ENCODE measurements at places on chromosomes 16 and 17. TPM values are rescaled to one million over a fixed set of nuclear protein-coding genes. Genes with fewer than 3 reads are reported as not detected.

The DNASE1L2 gene
- total RNA-seq = 0.18 TPM

The PDP2 gene
- 12.5 TPM for total RNA-seq

DNA sequence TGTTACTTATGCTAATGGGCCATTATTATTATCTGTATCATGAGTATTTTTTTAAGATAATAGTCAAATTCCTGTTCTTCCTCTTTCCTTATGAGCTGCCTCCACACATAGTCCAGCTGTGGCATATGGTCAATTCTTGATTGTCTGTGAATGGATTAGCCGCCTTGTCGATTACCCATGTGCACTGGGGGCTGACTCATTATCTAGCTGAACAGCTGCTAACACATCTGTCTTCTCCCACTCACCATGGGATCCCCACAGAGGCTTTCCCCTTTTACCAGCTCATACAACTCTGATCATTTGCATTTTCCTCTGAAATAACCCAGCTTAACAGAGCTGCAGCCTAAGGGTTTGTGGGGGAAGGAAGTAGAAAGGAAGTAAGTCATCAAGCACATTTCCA is 915.0 kb downstream of the CDH11 start:
- peak; percentile 12 for DNase-seq

- peak; percentile 47 for DNase-seq
Observed at GRCh38 chr17:28744972-28745785, 1.4 kb downstream of the TRAF4 start.

GRCh38 chr16:5328546-5328945 is 231.0 kb upstream of the EEF2KMT start:
- no peak for DNase-seq

The ARHGDIG gene
- 0.36 TPM for total RNA-seq

DNA sequence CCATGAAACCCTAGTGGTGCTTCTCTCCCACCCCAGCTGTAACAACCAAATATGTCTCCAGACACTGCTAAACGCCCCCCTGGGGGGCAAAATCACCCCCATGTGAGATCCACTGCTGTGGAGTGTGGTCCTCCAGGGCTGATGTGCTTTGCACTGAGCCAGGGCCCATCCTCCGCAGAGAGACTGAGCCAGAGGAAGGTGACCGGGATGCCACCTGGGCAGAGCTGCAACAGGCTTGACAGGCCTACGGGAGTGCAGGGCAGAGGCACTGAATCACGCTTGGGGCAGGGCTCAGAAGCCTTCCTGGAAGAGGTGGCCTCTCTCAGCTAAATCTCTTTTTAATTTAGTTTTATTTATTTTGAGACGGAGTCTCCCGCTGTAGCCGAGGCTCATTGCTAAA is 4.4 kb downstream of the GJD3 start:
- no peak for DNase-seq

GRCh38 chr17:42050393-42051012 is at the start of gene C17orf113:
Gene C17orf113, minus strand, starts transcription at chr17:42050601. Its CDS starts 7,225 bp downstream, at chr17:42043376.
- DNase-seq = no peak

The SLC52A1 gene
- total RNA-seq = not detected

The GEMIN4 gene
- 16.5 TPM for total RNA-seq

DNA sequence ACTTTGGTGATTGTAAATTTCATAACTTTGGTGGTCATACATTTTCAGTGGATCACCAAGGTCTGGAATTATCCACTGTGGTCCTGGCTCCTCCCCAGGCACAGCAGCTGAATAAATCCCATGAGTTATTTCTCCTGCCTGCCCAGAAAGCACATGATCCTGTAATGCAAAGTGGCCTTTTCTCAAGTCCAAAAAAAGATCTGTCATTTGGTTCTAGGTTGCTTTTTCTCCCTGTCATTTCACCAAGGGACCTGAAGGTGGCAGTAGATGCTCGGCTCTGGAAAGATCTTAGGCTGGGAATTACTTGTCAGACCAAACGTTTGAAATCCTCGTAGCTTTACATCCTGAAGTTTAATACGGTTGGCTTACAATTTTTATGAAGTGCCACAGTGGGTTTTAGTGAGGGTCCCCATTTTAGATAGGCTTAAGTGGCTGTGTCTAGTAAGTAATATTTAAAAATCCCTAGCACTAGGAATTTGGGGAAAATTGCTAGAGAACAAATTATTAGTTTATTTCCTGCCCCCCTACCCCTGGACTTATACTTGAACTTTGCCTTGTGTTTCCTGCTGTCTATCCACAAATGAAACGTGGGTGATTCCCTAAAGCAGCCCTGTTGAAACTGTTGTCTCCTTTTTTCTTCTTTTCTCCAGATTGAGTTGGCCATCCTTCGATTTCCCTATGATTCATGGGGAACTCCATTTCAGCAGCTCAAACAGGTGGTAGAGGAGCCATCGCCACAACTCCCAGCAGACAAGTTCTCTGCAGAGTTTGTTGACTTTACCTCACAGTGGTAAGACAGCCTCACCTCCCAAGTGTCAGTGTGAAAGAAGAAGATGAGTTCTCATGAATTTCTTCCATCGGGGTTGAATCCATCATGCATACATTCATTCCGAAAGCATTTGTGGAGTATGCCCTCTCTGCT is 111.7 kb downstream of the MAP2K6 start:
- peak; percentile 71 for DNase-seq

The TP53TG3D gene
- total RNA-seq = not detected

- DNase-seq = no peak
Observed at GRCh38 chr16:10981697-10982216, 37.4 kb downstream of the CLEC16A start.

DNA sequence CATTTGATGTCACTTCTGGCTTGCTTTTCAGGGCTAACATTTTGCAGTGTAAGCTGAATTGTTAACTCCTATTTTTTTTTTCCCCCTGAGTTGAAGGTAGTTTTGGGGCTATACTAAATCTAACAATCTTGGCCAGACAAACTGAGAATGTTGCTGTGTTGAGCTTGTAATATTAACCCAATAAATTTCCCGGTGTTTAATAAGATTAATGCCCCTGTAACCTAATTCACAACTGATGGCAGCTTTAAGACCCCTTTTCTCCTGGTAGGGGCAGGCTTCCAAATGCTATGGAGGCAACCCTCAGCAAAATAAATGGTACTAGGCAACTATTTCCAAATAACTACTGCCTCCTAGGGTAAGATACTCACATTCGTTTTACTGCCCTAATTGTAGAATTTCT is 549.6 kb upstream of the KIF2B start:
- no peak for DNase-seq

DNA sequence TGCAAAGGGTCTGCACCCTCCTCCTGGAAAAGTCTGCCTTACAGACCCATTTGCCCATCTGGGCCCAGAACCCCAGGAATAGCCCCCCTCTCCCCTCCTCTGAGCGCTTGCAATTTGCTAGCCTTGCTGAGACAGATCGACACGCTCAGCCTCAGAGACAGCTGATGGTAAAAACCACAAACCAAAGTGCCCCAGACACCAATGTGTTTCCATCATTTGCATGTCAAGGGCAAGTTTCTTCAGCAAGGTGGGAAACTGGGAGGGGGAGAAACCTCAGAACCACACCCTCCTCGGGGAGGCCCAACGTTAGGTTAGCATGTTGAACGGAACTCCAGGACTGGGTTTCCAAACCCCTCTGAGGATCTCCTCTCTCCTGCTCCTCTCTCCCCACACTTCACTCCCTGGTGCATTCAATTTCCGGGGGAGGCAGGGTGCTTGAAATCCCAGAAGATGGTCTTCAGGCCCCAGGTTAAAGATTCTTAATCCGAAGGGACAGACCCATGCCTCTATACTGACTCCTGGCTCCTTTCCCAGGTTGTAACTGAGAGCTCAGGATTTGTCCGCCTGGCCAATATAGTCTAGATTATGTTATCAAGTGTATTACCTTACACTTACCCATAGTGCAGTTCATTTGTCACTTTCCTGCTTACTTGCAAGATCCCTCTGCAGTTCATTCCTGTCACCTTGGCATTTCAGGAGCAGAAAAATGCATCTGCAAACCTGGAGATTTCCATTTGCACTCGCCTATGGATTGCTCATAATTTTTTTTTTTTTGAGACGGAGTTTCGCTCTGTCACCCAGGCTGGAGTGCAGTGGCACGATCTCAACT is 1.3 kb upstream of the CUEDC1 start:
- no peak for DNase-seq

The KCNH4 gene
- not detected for total RNA-seq

- peak; percentile 95 for DNase-seq
Observed at GRCh38 chr16:74936902-74937560, 47.9 kb downstream of the WDR59 start.

The SOX15 gene
- 0.18 TPM for total RNA-seq

GRCh38 chr17:5122586-5123342 is 6.9 kb downstream of the USP6 start:
- DNase-seq = no peak

- DNase-seq = no peak
Observed at GRCh38 chr17:74018115-74018514, 185.4 kb upstream of the RPL38 start.

GRCh38 chr17:42240201-42240600 is 36.0 kb downstream of the STAT5B start:
- no peak for DNase-seq

The FOXK2 gene
- total RNA-seq = 16.1 TPM

DNA sequence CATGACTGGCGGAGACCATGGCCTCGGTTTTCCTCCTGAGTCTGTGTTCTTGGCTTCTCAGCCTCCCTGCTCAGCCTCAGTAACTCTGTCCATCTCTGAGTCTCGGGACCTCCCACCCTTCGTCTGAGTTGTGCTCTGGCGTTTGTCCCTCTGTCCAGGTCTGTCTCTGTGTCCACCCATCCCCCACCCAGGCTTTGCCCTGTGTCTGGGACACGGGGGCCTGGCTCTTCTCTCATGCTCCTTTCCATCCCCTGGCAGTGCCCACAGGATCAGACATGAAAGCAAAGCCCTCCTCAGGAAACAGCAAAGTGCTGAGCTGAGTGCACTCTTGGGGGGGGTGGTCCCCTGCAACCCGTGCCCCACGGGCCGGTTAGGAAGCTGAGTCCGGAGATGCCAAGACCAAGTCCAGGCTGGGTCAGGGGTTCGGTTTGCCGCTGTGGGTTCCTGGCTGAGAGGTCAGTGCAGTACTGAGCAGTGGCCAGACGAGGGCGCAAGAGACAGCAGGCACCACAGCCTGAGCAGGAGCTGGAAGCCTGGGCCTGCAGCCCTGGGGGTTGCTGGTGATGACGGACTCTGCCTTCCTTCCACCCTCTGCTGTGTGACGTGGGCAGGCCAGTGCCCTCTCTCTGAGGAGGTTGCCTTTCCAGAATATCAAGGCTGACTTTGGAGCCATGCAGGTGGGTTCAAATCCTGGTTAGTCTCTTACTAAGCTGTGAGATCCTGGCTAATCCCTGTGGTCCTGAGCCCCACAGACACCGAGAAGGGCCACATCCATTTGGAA is 2.5 kb downstream of the P2RX1 start:
- peak; percentile 76 for DNase-seq

- no peak for DNase-seq
Observed at GRCh38 chr17:27808628-27809027, 8.3 kb upstream of the NOS2 start.

The EPN3 gene
- not detected for total RNA-seq

DNA sequence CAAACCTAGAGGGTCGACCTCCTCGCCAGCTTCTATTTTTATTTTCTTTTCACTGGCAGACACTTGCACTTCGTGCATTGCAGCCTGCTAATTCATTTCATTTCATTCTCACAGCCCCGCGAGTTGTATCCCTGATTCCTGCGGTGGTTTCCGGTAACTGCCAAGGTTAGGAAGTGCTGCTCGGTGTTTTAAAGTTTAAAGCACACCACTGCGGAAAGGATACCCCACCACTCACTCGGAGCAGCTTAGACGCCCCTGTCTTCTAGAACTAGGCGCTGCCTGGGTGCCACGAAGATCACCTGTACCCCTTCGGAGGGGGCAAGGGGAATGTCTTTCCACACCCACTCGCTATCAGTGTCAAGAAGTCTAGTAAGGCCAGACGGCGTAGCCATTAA is 509 bp downstream of the CNEP1R1 start:
- DNase-seq = no peak

DNA sequence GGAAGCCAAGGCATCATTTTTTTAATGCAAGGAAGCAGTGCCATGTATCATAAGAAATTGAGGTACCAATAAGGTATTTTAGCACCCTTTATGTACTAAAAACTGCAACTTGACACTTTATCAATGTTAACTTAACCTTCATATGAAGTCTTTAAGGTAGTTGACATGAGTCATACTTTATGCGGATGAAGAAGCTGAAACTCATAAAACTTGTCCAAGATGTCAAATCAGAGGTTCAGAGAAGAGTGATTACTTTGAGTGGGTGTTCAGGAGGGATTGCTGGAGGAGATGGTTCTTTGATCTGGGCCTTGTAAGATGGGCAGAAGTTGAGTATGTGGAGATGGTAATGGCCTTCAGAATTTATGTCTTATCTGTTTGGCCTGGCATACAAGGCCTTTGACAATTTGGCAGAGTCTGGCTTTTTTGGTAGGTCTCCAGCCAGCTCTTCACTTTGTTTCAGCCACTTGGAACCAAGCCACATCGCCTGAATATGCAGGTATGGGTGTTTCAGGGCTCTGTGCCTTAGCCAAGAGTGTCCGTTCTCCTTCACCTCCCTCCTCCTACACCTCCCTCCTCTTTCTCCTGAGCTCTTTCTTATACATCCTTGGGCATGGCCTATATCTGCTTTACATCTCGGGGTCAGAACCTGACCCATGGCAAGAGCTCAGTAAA is 23.7 kb downstream of the YPEL2 start:
- no peak for DNase-seq

- no peak for DNase-seq
Observed at GRCh38 chr17:49546546-49547535, 28.8 kb upstream of the NXPH3 start.

The CIBAR2 gene
- total RNA-seq = 0.18 TPM

The CDK5R1 gene
- 0.36 TPM for total RNA-seq

The C16orf96 gene
- not detected for total RNA-seq

DNA sequence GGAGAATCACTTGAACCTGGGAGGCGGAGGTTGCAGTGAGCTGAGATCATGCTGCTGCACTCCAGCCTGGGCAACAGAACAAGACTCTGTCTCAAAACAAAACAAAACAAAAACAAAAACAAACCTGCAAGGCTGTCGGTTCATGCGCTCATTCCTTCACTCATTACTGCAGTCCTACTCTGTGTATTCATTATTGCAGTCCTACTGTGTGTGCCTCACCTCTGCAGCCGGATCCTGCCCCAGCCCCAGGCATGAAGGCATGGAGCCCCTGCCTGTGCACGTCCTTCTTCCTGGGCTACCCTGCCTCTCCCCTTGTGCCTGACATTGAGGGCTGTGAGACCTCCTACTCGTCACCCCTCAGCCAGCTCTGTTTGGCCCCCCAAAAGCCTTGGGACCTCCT is 57.6 kb downstream of the TMEM235 start:
- no peak for DNase-seq

DNA sequence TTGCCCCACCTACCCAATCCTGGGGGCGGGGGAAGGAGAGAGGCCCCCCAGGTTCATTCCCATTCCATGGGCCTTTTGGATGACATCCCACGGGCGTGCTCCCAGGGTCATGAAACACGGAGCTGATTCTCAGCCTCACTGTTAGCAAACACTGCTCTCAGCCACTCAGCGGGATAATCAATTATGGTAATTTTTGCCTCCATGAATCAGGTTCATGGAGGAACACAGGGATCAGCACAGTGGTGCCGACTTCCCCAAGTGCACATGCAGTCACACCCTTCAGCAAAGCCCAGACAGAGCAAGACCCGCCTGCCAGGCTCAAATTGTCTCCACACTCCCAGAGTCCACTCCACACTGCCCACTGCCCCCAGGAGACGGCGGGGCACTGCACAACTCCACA is 164.6 kb downstream of the ENGASE start:
- DNase-seq = no peak
